ENCODE measurements at places on chromosomes 5 and 9.

DNA sequence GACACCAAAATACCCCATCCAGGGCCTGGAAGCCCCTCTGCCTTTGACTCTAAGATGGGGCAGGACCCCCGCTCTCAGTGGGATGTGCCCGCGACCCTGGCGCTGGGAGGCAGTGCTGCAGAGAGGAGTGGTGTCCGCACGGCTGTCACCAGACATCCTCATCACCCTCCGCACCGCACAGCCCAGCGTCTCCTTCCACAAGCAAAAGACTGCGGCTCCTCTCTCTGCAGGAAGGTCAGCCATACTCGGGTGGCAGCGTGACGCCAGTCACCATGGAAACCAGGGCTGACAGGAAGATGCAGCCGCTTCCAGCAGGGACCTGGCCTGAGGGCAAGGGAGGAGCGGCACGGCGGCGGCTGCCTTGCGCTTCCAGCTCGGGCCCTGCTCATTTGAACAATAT lies 17.1 kb upstream of the SLC6A3 start:
- DNase-seq: no peak

GRCh38 chr5:159263569-159263905 lies 447 bp downstream of the UBLCP1 start:
- no peak for DNase-seq

DNA sequence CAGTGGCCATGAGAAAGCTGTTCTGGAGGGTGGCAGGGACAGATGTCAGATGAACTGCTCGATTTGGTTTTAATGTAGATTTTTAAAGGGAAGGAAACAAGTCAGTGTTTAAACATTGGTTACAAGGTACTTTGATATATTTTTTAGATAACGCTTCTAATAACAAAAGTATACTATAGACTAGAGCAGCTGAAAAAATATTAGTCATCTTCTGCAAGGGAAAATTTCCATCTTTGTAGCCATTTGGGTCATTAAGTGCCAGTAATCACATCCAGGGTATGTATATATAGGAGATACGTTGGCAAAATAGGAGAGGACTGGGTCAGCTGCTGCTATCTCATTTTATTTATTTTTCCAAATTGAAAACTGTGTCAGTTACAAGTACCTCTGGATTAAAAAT lies 69.0 kb downstream of the SV2C start:
- no peak for DNase-seq

DNA sequence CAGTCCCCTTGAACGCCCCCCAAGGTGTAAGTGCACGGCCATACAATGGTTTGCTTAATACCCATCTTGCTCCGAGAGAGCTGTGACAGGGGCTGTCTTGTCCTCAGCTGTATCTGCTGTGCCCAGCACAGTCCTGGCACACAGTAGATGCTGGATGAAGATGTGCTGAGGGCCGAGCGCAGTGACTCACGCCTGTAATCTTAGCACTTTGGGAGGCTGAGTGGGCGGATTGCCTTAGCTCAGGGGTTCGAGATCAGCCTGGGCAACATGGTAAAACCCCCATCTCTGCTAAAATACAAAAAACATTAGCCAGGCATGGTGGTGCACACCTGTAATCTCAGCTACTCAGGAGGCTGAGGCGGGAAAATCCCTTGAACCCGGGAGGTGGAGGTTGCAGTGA lies 53.6 kb downstream of the C9orf50 start:
- DNase-seq: no peak

GRCh38 chr5:129400395-129400983 lies 59.6 kb upstream of the ADAMTS19 start:
- DNase-seq: no peak

DNA sequence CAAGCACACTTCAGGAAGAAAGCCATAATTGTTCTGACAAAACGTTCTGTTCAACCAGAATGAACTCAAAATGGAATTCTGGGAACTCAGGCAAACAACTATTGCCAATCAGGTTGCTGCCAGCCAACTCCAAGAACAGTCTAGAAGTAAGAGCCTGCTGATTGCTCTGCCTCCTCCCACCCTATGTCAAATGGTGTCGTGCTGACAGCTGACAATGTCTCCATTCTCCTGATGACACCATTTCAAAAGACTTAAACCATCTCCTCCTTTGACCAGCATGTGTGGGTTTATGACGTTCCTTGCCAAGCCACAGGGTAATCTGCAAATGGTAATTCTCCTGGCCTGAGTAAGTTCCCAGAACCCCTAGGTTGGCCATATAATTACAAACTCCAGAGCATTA lies 21.9 kb upstream of the PLIN2 start:
- no peak for DNase-seq
